Stimulated activated CD4-positive, alpha-beta T cell treated with anti-CD3 and anti-CD28 coated beads, Interleukin-12 subunit alpha, Interleukin-12 subunit beta, amount 100 ng/mL, for 24 hours (primary cell): ENCODE measurements at places on chromosomes 11 and 22.

GRCh38 chr22:48874956-48875355 is 952.7 kb downstream of the BRD1 start:
- no peak for DNase-seq

DNA sequence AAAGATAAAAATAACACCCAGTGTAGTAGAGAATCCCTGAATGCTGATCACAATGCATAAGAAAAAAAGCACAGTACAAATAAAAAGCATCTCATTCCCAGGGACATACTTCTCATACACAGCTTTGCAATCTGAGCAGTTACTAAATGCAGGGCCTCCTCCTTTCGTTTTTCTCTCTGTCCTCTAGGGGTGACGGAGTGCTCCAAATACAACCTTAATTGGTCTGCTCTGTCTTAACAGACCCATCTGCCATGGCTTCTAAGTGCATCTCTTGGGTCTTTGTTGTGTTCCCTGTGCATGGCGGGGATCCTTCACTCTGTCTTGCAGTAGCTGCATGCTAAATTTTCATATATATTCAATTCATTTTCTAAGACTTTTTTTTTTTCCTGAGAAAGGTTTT is 1114.2 kb upstream of the RAG2 start:
- DNase-seq: no peak

DNA sequence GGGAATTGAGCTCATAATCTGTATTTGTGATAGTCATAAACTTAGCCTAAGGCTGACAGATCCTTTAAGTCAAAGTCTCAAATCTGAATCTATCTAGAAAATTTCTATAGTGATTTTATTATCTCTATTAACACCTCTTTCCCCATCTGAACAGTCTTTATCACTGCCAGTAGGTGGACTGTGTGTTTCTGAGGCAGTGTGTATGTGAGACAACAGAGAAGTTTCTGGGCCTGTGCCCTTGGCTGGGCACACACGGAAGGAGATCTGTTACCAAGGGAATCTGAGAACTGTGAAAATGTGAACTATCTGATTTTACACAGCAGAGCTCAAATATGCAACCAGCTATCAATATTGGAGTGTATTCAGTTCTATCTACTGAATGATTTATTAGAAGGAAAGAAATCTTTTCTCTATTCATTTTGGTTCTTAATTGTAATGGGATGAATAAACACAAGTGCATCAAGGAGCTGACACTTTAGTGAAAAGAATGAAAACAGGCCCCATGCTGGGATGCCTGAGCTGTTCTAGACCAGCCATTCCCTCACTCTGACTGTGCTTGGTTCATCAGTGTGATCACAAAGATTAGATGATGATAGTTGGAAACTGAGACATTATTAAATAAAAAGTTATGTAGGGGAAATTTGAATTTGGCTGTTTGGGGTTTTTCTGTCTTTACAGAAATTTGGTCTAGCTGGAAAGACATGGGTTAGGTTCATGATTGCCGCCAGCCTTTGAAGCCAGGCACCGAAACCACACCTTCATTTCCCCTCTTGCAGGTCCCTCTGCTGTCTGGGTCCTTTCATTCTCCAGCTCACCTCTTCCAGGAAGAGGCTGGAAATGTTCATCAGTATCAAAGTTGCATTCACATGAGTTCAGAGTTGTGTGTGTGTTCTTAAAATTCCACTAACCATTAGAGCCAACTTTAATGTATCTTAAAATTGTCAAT is 68.1 kb downstream of the LIF start:
- peak; percentile 43 for DNase-seq

GRCh38 chr11:85835263-85835662 is 19.9 kb upstream of the CCDC83 start:
- no peak for DNase-seq

- no peak for DNase-seq
Observed at GRCh38 chr11:98587884-98588283, 432.9 kb upstream of the CNTN5 start.

DNA sequence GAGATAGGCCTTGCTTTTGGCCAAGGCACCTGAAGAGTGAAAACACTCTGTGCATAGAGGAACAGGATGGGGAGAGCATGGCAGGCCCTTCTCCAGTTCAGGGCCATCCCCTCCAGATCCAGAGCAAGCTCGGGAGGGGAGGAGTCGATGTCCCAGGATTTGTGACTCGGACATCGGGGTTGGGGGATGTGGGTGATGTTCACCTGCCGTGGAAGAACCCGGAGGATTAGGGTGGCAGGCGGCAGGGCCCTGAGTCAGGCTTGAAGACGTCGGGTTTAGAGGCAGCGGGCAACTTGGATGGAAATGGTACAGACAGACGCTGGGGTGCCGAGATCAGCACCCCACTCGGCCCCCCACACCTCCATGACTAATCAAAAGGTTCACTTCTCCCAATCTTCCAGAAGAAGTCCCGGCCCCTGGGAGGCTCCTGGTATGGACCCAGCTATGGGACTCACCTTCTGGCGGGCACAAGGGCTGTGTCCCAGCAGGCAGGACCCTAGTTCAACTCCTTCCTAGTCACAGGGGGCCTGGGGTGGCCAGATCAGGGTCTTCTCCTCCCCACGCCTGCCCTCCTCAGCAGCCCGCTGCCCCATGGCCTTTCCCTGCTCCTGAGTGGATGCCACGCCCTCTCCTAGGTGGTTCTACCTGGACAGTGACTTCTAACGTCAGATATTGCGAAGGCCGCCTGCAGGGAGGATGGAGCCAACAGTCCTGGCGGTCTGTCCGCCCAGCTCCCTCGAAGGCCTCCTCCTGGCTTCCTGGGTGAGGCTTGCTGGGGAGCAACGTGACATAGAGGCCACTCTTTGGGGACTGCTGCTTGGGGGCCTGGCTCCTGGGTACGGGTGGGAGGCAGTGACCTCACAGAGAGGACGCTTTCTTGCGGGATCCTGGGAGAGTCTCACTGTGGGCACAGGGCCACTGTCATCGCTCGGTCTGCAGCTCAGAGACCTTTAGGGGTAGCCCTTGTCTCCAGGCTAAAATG is 792.5 kb downstream of the BRD1 start:
- no peak for DNase-seq

DNA sequence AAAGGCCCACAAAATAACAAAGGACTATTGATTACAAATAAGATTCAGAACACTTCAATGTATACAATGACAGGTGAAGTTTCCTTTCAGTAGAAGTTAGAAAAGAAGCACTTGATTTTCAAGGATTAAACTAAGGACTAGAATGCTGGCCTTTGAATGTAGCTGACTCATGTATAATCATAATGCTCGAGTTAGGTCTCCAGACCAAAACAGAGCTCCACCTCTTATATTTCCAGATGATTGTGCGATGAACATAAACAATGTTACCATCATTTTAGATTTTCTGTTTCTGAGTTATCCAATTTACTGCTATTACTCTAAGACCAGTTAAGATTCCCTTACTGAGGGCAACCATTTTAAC is 40.4 kb upstream of the RAPSN start:
- no peak for DNase-seq

GRCh38 chr22:44363013-44363979 is 50.5 kb upstream of the SHISAL1 start:
- no peak for DNase-seq

DNA sequence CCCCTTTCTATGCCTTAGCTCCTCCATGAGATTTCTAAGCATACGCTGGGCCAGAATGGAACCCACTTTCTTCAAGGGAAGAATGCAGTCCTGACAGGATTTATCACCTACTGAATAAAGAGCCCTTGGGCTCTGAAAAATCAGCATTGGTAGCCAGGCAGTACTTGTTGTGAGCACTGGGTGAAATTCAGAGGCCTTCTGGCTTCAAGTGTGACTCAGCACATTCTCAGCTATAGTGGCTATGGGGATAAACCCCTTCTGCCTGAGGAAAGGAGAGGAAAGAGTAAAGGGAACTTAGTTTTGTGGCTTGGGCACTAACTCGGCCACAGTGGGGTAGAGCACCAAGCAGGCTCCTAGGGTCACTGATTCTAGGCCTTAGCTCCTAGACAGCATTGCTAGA is 574.8 kb downstream of the JRKL start:
- DNase-seq: no peak

DNA sequence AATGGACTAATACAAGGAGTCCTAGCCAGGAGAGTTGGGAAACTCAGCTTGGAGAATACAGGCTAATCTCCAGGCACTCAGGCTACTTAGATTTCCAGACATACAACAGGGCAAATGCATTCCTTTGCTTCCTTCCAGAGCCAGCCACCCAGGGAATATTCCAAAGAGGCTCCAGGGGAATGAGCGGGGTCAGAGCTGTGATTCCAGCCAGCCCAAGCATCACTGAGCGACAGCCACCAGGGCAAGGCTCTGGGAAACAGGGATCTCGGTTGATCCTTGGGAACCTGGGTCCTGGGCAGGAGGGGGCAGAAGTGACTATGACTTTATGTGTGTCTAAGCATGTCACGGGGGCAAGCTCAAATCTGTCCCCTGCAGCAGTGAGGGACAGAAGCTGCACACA is 112.3 kb upstream of the LMO1 start:
- no peak for DNase-seq
